Motor neuron (in vitro differentiated cells): ENCODE measurements at places on chromosomes 5 and 9.

DNA sequence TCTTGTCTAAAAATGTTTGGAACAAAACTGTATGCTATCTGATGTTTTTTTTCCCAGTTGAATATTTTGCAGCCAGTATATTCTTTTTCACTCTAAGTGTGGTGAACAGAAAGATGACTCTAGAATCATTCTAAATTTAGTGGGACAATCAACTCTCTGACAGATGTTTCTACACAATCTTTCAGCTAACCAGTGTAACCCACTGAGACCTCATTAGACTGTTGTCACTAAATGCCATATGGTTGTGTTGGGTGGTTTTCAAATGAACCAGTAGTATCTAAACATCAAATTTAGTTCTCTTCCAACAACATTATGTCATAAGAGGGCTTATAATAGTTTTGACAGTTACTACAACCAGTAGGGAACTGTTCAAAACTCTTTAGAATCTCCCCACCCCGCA is 129.6 kb upstream of the PRLR start:
- ATAC-seq, result no peak

- peak; percentile 36 for ATAC-seq
Observed at GRCh38 chr5:128154943-128155342, 71.4 kb downstream of the SLC12A2 start.

DNA sequence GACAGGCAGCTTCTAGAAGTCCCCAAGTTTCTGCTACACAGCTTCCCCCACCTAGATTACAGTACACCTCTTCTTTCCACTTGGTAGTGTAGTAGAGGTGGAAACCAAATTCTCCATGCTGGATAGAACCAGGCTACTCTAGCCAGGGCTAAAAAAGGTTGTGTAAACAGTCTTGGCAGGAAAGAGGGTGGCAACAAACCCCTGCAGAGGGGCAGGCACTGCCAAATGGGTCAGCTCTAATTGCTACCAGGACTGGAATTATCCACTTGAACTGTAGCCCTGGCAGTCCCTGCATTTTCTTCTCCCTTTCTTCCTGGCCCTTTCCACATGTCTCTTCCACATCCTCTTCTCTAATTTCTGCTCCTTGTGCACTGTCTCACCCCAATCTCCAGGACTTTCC is 24.8 kb downstream of the RANBP3L start:
- ATAC-seq, result no peak

- ATAC-seq, result no peak
Observed at GRCh38 chr9:127209220-127209619, 55.4 kb upstream of the GARNL3 start.

GRCh38 chr9:68533678-68534077 is 7.0 kb downstream of the TMEM252 start:
- ATAC-seq, result no peak

GRCh38 chr5:32135086-32135485 is 39.0 kb downstream of the GOLPH3 start:
- no peak for ATAC-seq

DNA sequence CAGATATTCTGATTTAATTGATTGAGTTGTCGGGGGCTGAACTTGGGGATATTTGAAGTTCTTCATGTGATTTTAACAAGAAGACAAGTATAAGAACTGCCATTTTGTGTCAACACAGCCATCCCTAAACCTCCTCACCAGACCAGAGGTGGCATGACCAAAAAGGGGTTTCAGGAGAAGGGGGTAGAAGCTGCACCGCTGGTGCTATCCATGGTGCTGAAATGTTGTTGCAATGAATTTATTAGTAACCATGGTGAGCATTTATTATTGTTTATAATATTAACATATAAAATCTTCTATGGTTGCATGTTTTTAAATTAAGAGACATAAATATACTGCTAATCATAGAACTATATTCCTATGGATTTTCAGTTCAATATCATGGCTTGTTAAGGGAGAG is 72.3 kb downstream of the GNA14 start:
- peak; percentile 35 for ATAC-seq

DNA sequence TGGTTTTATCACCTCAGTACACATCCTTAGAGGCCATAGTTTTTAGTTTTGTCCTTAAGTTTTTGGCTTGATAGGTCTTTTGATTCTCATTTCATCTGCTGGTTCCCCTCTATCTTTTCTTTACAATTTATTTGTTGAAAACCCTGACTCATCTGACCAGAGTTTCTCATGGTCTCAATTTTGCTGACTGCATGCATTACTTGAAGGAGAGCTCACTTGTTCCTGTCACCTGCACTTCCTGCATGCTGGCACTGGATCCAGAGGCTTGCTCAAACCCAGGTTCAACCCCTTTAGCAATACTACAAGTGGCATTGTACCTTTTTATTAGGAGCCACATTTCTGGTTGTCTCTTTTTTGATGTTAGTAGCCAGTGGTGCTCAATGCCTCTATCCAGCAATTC is 26.7 kb downstream of the FBXO10 start:
- ATAC-seq, result no peak

GRCh38 chr5:179275941-179276837 is 69.1 kb downstream of the ADAMTS2 start:
- ATAC-seq, result no peak

DNA sequence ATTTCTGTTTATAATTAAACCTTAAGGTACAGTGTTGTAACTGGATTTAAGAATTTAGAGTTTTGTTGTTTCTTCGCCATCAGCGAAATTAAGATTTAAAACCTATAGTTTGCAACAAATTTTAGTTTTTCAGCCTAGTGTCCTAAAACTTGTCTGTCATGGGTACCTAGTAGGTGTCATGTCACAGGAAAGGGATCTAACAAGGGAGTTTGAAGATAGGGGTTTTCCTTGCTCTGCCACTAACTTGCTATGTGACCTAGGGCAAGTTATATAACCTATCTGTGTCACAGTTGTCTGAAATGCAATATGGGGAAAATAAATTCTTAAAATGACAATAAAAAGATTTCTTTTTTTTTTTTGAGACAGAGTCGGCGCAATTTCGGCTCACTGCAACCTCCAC is 9.2 kb upstream of the ABL1 start:
- ATAC-seq, result no peak

DNA sequence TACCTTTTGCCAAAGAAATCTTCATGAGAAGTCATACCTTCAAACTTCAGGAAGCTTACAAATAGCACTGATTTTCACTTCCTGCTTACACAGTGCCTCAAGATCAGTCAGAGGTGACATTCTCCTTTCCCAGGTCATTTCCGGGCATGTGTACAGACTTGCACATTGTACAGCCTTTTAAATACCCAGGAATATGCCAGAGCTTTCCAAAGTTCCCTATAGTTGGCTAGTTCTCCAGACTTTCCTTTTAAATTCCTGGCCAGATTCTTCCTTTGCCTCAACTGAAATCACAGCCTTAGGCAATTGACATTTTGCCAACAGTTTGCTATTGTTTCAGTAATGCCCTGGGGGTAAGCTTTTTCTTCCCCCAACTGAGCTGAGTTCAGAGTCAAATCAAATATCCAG is 47.2 kb downstream of the RFX3 start:
- ATAC-seq, result no peak

DNA sequence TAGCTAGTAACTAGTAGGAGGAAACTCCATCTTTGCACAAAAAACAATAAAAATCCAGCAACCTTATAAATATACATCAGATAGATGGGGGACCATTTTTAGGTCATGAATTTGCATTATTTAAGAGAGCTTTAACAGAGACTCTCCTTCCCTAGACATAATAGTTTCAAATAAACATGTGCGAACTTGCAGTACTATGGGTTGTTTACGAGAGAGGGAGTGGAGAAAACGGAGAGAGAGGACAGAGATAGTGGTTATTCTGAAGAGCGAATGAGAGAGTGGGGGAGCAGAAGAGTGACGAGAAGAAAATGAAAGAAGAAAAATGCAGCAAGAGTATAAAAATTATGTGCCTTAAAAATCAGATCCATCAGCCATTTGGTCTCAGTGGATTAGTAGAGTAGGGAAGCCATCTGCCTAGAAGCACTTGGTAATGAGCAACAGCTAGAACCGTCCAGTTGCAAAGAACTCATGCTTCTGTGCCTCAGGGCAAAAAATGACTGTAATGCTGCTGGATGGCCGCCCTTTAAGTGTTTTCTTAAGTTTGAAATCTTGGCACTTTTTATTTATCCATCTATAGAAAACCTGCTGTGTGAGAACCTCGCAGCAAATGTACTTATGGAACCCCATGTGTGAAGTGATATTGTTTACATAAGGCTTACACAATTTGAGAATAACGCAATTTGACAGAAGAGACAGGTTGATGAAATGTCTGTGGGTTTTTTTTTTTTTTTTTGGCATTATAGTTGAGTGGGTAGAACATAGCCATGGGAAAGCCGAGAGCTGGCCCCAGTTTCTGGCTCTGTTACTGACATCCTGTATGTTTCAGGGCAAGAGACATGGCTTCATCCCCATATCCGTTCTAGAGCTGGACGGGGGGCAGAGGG is 95.6 kb upstream of the ZNF608 start:
- ATAC-seq, result no peak

DNA sequence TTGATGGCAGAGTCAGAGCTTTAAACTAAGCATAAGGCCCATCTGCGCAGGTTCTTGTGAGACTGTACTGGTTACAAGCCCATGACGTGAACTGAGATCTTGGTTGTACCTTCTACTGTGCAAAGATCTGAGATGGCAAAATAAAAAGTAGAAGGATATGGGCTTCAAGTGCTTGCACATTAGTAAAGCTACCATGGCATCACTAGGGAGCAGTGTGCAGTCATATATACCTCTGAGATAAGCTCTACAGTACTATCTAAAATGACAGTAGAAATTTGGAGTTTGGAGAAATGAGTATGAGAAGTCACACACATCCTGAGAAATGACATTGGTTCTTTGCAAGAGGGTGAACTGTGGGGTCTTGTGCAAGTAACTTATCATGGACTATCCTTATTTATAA is 408.2 kb upstream of the PRR16 start:
- ATAC-seq, result peak; percentile 79

DNA sequence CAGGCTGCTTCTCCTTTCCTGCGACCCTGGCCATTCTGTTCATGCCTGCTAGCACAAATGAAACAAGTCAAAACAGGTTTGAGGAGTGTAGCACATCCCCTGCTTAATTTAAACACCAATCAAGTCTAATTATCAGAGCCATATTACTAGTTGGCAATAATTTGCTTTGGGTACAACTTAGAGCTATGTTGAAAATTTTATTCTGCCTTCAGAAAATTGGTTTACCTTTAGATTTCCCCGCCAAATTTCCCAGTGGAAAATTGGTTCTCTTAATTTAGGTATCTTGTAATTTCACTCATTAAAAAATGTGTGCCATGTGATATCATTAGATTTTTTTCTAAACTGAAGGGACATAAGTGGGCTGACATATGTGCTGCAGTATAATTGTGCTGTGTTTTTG is 265.8 kb downstream of the MAST4 start:
- no peak for ATAC-seq
